ENCODE measurements at places on chromosomes 13 and 19.
A peak's percentile ranks its signal among the peaks of the same experiment; 100 is the strongest.

GRCh38 chr13:107348925-107349324 lies 781.0 kb upstream of the ARGLU1 start:
- no peak for DNase-seq

GRCh38 chr19:46788262-46788967 lies at the start of gene SLC1A5:
Gene SLC1A5 (minus strand): TSS chr19:46788594. CDS start chr19:46787965, 629 bp downstream.
- peak; percentile 94 for DNase-seq

DNA sequence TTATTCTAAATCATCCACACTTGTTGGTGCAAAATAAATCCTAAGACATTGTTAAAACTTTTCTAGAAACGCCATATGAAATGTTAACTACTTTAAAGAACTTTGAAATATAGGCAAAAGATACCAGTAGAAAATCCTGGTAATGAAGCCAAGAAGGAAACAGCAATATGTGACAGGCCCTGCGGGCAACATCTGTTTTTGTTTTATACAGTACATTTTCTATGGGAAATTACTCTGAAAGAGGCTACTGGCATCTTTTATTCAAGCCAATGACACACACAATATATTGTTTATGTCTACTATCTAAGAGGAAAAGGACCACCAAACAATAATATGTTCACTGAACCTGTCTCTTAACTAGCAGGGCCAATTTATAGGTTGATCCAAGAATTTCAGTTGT lies 829.7 kb downstream of the PCDH17 start:
- DNase-seq: no peak

GRCh38 chr13:34618654-34619053 lies 323.4 kb upstream of the NBEA start:
- no peak for DNase-seq

DNA sequence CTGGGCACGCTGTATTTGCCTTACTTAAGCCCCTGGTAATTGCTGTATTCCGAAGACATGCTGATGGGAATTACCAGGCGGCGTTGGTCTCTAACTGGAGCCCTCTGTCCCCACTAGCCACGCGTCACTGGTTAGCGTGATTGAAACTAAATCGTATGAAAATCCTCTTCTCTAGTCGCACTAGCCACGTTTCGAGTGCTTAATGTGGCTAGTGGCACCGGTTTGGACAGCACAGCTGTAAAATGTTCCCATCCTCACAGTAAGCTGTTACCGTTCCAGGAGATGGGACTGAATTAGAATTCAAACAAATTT lies 676 bp downstream of the BRCA2 start:
- DNase-seq: no peak

GRCh38 chr19:39327363-39328045 lies 6.8 kb upstream of the LRFN1 start:
- no peak for DNase-seq

DNA sequence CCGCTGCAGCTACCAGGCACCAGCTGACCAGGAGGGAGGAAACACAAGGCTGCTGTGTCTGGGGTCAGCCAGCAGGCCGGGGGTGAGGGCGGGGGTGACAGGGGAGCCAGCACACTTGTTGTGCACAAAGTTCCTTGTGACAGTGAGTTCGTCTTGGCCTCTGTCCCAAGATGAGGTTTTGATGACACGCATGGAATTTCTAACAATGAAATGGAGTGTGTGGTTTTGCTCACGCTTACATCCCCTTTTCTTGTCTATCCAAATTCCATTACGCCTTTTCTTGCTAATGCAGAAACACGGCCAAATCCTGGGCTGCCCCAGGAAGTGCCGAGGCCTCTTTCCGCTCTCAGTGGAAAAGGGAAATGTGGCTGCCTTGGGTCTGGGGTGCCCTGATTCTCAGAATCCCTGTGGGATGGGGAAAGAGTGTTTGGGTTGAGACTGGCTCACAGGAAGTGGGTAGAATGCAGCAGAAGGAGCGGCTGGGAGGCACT lies 73.8 kb downstream of the GADD45B start:
- peak; percentile 88 for DNase-seq

DNA sequence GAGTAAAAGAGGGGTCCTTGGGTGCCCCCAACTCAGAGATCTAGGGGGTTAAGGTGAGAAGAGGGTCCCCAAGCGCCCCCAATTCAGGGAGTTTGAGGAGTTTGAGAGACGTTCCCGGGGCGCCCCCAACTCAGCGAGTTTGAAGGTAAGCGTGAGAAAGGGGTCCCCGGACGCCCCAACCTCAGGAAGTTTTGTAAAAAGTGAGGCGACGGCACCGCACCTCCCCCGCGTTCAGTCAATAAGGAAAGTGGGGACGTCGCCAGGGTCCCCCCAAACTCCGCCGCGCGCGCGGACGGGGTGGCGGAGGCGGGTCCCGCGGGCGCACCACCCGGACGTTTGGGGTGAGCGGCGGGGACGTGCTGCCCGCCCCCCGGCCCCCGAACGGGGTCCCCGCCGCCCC lies 353 bp downstream of the RFX2 start:
- no peak for DNase-seq

DNA sequence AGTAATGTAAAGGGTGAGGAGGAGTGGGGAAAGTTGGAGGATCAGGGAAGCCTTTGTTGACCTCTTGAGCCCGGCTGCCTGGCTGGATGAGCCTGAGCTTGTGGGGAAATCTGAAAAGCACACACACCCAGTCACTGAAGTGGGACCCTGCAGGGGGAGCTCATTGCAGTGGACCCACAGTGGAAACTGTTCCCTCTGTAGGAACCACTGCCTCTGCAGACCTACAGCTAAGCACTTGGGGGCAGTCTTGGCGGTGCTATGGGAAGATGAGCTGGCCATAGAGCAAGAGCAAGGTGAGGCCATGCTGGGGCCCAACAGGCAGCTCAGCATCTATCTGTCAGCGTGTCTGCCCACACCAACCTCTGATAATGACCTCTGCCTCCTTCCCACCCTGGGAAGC lies 294.8 kb downstream of the TSHZ3 start:
- peak; percentile 40 for DNase-seq

DNA sequence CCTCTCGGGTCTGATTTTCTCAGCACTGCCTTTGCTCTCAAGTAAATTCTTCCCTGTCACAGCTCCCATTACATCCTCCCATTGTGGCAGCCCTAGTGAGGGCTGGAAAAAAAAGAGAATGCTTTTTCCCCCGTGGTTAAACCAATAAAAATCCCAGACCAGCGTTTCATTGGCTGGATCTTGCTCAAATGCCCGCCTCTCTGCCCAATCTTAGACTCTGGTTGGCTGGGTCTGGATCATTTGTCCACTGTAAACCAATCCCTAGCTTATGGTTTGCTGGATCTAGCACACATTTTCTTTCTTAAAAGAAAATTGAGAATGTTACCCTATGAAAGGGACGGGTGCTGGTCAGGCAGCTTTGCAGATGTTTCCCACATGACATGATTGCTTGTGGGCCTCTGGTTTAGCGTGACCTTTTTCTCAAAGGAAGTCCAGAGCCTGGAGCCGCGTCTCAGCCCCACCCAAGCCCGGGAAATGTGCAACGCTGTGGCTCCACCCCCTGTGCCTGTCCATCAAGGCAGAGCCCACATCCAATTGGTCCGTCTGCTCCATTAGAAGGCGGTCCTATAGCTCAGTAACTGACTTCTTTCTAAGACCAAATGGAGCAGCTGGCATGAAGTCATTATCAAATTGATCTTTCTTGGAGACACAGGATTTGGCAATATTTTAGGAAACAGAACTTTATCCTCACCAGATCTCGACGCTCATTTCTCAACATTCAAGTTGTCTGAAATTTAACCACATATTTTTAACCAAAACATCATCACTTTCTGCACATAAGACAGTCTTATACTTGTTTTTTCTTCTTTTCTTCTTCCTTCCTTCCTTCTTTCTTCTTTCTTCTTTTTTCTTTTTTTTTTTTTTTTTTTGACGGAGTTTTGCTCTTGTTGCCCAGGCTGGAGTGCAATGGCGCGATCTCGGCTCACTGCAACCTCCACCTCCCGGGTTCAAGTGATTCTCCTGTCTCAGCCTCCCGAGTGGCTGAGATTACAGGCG lies 2.6 kb upstream of the MCEMP1 start:
- DNase-seq: peak; percentile 5

DNA sequence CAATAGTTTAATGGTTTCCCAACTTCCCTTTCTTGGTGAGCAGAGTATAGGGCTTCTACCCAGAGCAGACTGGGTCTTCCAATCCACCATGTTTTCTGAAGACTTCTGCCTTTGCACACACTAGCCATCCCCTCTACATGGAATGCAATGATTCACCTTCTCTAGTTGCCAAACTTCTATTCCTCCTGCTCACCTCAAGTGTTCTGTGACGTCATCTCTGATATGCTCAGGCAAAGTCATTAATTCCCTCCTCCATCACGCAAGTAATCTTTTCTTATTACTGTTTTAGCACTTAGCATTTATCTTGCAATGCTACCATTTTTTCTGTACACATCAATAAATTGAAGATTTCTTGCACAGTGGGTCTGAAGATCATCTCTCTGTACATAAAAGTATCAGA lies 174.2 kb downstream of the RBM26 start:
- no peak for DNase-seq

GRCh38 chr19:246551-246950 lies 44.7 kb downstream of the PLPP2 start:
- DNase-seq: no peak

GRCh38 chr19:8601796-8602195 lies 8.7 kb downstream of the ADAMTS10 start:
- no peak for DNase-seq

DNA sequence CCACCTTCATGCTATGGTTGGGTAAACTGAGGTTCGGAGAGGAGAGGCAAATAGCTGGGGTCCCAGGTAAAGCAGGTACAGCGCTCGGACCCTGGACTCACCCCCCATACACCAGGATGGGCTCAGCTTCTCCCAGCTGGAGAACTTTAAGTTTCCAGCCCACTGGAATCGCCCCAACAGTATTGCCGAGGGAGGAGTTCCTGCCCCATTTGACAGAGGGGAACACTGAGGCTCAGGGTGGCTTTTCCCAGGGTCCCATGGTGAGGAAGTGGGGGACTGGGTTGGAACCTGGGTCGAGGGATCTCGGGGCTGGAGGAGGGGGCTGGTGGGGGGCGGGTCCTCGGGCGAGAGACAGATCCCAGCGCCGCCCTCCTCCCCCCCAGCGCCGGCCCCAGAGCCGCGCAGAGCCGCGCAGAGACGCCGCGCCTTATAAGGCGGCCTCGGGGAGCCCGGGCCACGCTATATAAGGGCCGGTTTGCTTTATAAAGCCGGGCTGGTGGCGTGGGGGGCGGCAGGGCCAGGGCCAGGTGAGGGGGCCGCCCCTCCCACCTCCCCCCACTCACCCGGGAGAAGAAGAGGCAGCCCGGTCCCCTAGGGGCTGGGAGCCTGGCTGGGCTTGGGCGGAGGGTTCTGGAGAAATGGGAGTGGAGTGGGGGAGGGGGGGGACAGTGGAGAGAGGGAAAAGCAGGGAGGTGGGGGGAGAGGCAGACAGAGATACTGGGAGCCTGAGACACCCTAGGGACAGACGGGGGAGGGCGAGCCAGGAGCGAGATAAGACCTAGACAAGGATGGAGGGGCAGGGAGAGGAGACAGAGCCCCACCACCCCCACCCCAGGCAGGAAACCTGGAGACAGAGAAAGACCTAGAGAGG lies 1.1 kb downstream of the CNN1 start:
- DNase-seq: peak; percentile 35

DNA sequence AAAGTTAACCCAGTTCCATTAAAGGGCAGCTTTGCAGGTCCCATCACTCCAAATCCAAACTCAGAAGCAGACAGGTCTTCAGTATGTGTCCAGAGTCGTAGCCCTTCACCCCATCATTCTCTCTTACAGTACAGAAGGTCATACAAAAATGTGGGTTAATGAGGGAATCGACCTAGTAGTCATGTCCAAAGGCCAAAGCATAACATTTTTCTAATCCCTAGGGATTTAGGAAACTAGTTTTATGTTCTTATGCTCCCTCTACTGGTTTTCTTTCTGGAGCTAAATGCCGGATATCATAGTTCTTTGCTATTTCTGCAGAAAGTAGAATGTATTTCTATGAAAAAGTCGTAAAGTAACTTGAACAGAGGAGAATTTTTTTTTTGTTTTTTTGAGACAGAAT lies 72.2 kb downstream of the DHRS12 start:
- DNase-seq: no peak

- peak; percentile 82 for DNase-seq
Measured at GRCh38 chr13:100394005-100394695, 194.4 kb downstream of the GGACT start.

- DNase-seq: no peak
Measured at GRCh38 chr13:71300602-71301001, 566.4 kb downstream of the DACH1 start.

DNA sequence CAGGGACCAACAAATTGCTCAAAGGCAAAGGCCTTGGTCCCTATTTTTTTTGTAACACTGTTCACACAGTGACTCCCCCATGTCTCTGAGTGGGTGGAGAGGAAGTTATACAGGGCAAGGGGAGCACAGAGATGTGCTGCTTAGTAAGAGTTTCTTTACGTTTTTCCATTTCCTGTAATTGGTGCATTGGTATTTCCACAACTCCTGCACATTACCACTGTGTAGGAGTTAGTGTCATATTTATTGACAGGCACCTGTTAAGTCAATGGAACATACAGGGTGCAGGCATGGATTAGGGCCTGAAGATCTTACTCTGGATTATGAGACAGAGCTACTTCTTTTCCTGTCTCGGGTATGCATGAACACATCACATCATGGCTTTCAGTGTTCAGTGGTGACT lies 45.2 kb downstream of the SOX21 start:
- DNase-seq: no peak

DNA sequence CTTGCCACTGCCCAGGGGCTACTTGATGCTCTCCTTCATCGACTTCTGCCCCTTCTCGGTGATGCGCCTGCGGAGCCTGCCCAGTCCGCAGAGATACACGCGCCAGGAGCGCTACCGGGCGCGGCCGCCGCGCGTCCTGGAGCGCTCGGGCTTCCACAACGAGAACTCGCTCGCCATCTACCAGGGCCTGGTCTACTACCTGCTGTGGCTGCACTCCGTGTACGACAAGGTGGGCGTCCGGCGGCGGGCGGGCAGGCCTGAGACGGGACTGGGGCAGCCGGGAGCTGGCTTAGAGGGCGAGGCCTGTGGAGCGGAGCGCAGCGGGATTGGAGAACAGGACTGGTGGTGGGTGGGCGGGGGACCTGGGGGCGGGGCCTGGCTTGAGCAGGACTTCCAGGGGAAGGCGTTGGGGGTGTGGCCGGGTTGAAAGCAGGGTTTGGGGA lies 12.7 kb upstream of the PSMD8 start:
- peak; percentile 17 for DNase-seq

DNA sequence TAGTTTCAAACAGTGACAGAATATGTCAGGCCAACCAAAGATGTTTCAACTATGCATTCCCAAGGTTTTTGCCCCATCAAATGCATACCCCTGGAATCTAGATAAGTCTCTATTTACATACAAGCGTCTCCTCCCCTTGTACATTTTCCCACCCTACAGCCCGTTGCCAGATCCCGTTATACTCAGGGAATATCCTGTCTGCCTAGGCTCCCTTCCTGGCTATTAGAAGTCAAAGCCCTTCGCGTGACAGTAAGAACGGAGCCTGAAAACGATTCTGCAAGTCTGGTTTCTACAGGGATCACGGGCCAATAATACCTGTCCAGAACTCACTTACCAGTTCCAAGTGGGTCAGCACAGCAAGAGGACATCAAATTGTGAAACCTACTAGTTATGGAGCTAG lies 134.8 kb downstream of the LACC1 start:
- DNase-seq: no peak

GRCh38 chr13:21053231-21053630 lies 8.2 kb downstream of the LATS2 start:
- no peak for DNase-seq

GRCh38 chr13:48790199-48790598 lies 136.5 kb downstream of the CYSLTR2 start:
- no peak for DNase-seq
